ENCODE measurements at places on chromosomes 4 and X. TPM values are rescaled to one million over a fixed set of nuclear protein-coding genes. Genes with fewer than 3 reads are reported as not detected.

The SLC38A5 gene
- total RNA-seq, result 123 TPM

The HSD17B13 gene
- total RNA-seq, result 0.29 TPM

The ELOVL6 gene
- total RNA-seq, result 27.5 TPM

The NEUROG2 gene
- not detected for total RNA-seq

The SSX2B gene
- not detected for total RNA-seq

The EMCN gene
- total RNA-seq, result not detected

The MTTP gene
- total RNA-seq, result 0.61 TPM

The GDI1 gene
- total RNA-seq, result 117 TPM

The SLC16A2 gene
- 0.12 TPM for total RNA-seq
